ENCODE measurements at places on chromosomes 4 and X.

GRCh38 chr4:147760695-147761094 is 28.8 kb downstream of the ARHGAP10 start:
- no peak for DNase-seq

DNA sequence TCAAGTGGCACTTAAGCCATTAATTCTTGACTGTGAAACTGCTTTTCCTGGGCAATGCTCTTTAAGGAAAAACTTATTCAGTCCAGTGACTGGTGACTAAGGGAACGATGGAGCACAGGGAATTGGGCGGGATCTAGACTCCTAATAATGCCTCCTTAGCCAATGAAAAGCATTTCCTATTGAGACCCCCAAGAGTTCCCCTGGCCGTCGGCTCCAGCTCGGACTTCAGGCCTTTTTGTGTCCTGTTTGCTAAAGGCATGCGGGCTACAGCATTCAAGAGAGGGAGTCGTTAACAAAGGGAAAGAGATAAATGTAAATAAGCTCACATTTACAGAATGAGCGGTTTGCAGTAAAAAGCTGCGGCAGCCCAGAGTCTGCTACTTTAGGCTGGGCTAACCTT is at the start of gene LPAR4:
TSS of gene LPAR4 (plus strand) at position 232 of the 400 bp plus-strand sequence. CDS start 7,150 bp downstream, outside the sequence.
- no peak for DNase-seq

GRCh38 chr4:90425893-90426292 is 298.7 kb downstream of the CCSER1 start:
- DNase-seq, result no peak

- no peak for DNase-seq
Observed at GRCh38 chrX:152991123-152991522, 2.8 kb downstream of the PNMA5 start.

DNA sequence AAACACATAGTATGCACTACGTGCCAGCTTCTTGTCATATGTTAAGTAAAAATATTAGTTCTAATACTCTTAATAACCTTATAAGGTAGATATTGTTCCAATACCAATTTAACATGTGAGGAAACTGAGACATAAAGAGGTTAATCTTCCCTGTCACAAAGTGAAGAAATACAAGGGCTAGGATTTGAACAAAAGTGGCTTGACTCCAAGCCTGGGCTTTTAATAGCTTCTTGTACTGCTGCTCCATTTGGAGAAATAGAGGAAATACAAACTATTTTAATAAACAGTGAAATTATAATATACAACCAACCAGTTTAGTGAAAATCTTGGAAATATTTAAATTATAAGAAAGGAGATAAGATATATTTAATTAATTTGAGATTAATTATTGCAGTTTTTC is 33.2 kb downstream of the TLL1 start:
- DNase-seq, result no peak

- DNase-seq, result no peak
Observed at GRCh38 chrX:117711782-117712181, 404.8 kb downstream of the KLHL13 start.

GRCh38 chr4:110190249-110190648 is 8.2 kb downstream of the ELOVL6 start:
- DNase-seq, result no peak

- peak; percentile 8 for DNase-seq
Observed at GRCh38 chrX:119008110-119008744, 33.8 kb downstream of the LONRF3 start.

DNA sequence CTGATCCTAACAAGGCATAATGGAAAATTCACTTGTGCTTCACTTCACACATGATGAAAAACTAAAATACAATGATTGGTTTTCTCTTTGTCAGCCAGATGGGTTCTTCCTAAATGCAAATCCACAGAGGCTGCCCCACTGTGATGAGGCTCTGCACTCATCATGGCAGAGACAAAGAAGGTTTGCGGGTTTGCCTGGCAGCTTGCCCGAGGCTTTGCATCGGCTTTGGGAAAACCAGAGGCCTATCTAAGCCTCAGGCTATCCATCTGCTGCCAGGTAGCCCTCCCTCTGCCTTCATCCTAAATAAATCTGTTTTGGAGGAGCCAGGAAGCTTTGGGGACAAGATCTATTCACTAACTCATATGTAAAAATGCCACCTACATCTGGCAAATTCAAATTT is 244.2 kb downstream of the PACRGL start:
- no peak for DNase-seq

DNA sequence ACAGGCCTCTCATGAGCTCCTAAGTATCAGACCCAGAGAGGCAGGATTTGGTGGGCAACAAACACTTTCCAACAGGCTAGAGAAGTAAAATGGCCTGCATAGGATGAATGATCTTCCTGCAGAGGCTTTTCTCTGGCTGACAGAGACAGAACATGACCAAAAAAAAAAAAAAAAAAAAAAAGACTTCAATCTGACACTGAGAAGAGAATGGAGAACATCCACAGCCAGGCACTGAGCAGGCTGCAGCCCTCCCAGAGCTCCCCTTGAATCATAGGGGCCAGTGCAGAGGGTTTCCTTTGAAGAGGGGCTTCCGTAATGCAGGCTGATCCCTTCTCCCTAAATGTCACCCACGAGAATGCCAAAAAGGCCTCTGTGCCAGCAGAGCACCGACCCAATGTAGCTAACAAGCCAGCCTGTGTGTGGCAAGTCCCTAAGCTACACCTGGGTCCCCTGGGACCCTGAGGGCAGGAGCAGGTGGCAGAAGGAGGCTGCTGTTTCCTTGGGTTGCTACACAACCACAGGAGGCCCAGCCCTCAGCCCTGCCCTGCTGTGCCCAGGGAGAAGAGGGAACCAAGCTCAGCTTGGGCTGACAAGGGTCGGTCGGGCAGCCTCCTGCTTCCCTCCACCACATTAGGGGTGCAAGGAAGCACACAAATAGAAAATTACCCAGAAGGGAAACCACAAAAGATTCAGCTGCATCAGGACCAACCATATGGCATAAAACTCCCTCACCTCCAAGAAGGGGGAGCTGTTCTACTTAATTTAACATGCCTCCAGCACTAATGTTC is 55.6 kb downstream of the MAP7D2 start:
- DNase-seq, result peak; percentile 34

- DNase-seq, result no peak
Observed at GRCh38 chr4:19925516-19925915, 326.2 kb upstream of the SLIT2 start.

GRCh38 chr4:10034136-10034535 is 12.8 kb upstream of the SLC2A9 start:
- DNase-seq, result no peak

DNA sequence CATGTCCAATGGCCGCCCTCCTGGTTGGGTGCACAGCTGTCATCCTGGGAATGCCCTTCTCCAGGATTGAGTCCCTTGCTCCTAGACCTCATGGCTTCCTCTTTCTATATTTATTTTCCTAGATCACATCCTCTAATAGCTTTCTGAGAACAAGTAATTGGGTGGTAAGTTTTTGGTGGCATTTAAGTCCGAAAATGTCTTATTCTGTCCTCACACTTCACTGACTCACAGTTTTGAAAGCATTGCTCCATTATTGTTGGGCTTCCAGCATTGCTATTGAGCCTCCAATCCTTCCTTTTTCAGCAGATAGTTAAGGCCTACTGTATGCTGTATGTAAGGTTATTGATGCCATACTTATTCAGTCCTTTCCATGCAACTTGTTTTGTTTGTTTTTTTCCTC is 25.9 kb downstream of the PGM2 start:
- no peak for DNase-seq

- no peak for DNase-seq
Observed at GRCh38 chr4:80144676-80145470, 52.4 kb upstream of the PRDM8 start.

- DNase-seq, result no peak
Observed at GRCh38 chr4:59689149-59689548, 1511.0 kb upstream of the ADGRL3 start.

- DNase-seq, result no peak
Observed at GRCh38 chr4:94722270-94722669, 35.5 kb upstream of the BMPR1B start.

DNA sequence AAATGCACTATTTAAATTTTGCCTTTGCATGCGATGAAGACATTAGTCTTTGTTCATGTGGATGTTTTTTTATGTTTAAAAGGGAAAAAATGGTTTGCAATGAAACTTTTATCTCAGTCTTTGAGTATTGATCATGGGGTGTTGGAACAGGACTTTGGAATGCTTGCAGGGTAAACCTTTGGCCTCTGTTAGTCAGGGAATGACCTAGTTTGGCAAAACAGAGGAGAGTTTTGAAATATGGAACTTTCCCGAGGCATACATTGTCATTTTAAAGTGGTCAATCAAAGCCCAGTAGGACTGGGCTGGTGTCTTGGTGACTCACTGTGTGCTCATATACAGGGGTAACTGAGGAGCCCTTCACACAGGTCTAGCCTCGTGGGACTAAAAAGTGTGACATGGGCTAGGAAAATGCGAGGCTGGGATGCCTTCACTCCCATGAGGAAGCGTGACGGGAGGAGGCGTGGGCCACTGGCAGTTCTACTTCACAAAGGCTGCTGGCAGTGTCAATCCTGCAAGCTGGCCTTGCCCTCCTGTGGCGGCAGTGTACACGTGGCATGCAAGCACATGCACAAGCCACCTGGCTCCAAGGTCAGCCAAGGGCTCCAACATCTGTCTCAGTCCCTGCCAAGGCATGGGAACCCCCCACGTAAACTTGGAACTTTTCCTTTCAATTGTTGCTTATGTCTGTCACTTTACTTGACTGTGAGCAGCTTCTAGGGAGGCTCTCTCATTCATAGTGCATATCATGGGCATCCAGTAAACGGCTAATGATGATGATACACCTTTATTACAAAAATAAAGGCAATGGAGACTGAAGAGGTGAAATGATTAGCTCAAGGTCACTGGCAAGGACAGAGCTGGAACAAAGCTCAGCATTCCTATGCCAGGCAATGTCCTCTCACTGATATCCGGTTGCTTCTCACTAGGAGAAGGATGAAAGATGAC is 5.2 kb upstream of the F11 start:
- no peak for DNase-seq

- no peak for DNase-seq
Observed at GRCh38 chr4:76993787-76994641, 44.5 kb downstream of the SEPTIN11 start.

DNA sequence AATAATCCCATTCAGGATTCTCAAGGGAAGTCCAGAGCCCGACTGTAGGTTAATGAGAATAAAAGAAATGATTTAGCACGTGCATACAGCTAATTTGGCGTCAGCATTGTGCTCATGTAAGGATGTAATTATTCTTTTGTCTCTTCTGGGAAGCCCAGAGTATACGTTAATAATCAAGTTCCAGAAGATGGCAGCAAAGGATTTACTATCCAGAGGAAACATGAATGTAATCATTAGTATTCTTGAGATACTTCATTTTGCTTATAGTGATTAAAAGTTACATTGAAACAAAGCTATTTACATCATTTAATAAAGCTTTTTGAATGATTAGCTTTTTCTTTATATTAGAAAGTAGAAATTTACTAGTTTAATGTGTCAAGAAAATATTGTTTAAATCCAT is 27.1 kb upstream of the MAP9 start:
- no peak for DNase-seq

- DNase-seq, result peak; percentile 65
Observed at GRCh38 chr4:185096032-185096653, 46.9 kb upstream of the SLC25A4 start.

DNA sequence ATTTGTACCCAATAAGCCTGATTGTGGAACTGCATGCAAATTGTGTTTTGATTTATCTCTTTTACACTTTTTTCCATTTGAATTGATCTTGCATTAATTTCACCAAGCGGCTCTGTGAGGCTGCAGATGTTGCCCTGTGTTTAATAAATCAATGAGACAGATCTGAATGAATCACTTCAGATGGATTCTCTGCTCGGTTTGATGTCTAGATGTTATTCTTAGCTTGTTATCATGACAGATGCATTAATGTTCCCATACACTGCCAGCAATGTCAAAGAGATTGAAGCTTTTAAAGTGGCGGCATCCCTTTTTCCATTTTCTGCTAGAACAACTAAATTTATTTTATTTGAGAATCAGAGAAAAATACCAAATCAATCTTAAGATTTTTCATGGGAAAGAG is 6.3 kb downstream of the DACH2 start:
- DNase-seq, result no peak

- DNase-seq, result no peak
Observed at GRCh38 chr4:120855307-120856001, 67.1 kb downstream of the PRDM5 start.
